ENCODE measurements at places on chromosomes 11 and 22. TPM values are rescaled to one million over a fixed set of nuclear protein-coding genes. Genes with fewer than 3 reads are reported as not detected.

TRIM49D2 gene
- not detected for polyA plus RNA-seq

MLC1 gene
- 1.4 TPM for polyA plus RNA-seq

CCDC87 gene
- polyA plus RNA-seq, result 0.33 TPM

MRGPRE gene
- polyA plus RNA-seq, result not detected

NELL1 gene
- polyA plus RNA-seq, result 2.7 TPM

ARHGAP1 gene
- 46.0 TPM for polyA plus RNA-seq

MS4A3 gene
- 0.65 TPM for polyA plus RNA-seq

DNA sequence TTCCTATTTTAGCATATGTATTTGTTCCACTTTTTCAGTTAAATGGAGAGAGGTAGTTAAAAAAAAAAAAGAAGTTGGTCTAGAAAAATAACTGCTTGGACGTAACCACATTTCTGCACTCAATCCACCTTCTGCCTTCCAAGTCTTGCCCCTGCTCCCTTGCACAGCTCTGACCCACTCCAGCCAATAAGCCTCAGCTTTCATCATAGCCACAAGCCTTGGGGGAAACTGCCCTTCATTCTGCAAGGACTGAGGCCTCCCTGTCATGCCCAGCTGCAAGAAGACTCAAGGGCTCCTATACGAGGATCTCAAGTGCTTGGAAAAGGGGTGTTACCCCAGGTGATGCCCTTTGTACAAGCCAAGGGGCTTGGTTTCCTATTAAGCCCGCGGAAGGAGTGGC lies 36.0 kb upstream of the OAF start:
- DNase-seq, result no peak

GRCh38 chr11:113270080-113270479 lies 44.3 kb upstream of the TTC12 start:
- no peak for DNase-seq

DNA sequence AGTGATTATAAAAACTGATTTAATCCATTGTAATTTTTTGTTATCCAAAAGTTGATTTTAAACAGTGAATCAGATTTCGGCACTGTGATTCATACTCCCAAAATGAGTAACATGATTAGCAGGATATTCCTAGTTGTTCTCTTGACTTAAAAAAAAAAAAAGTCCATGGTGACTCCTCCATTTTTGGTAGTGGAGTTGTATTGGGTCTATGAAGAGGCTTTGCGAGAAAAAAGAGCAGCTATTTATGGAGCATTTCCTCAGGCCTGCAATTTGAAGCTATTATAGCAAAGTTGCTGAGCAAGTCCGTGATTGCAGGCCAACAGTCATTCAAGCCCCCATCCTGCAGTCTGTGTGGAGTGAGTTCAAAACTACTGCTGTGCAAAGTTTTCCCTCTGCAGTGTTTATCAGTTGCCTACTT lies 28.8 kb downstream of the YAP1 start:
- no peak for DNase-seq

DNA sequence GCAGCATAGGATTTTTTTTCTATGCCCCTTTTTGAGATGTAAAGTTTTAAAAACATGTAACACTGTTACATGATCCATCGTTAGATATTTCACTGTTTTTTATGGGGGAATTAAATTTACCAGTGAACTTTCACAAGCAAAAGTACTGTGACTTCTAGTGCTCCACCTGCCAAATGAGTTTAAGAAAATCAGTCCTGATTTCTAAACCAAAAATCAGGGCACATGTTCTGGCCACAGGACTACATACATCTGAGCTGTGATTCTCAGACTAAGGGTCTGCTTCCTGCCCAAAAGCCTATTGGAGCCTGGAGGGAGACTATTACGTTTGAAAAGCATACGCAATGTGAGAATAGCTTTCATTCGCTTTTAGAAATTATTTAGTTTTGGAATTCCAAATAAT lies 22.5 kb downstream of the TMPRSS13 start:
- DNase-seq, result no peak

DNA sequence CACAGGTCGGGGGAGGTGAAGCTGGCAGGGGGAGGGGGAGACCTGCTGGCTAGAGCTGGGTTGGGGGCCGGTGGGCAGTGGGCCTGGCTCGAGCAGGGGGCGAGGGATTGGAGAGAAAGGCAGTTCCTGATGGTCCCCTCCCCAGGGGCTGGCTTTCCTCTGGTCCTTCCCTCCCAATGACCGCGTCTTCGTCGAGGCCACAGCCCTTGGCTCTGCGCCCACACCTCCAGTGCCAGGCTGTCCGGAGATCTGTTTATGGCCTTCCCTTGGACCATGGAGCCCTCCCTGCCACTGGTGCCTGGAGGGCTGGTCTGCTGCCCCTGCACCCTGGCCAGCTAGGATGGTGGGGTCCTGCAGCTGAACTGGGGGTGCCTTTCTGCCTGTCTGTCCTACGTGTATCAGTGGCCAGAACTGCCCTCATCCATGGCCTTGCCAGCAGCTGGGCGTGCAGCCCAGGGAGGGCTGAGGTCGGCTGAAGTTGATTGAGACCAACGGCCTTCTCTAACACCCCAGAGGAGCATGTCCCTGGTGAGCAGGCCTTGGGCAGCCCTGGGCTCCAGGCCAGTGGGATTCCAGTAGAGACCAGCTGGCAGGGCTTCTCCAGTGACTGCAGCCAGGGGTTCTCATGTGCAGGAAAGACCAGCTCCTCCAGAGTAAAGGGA lies 12.3 kb downstream of the TANGO2 start:
- DNase-seq, result no peak

GRCh38 chr11:86484795-86485166 lies 110.1 kb downstream of the CCDC81 start:
- no peak for DNase-seq

DNA sequence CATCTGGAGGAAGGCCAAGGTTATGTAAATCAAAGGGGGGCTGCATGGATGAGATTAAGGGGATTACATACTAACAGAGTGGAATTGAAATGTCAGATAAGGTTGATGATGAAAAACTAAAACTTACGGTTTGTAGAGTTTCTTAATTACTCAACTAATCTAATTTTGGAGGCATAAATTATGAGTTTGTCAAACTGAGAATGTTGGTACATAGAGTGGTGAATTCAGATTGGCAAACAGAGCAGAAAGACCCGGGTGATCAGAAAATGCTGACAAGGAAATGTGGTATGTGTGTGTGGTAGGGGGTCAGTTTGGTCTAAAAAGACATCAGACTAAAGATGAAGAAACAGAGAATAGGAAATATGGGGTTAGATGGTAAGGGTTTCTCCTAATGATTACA lies 11.0 kb downstream of the MS4A6E start:
- DNase-seq, result no peak

DNA sequence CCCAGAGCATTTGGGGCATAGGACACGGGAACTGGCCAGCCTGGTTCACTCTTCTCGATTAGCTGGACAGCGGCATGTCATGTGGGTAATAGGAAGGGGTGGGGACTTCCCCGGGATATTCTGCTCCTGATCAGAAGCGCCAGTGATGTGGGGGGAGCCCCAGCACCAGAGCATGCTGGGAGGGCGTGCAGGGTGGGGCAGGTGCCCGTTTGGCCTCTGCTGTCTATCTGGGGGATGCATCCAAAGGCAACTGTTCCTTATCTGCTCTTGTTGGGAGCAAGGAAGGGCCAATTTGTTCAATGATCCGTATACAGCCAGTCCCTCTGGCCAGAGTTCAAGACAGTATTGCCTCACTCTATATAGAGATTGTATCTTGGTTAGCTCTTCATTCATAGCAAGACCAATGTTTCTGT lies 43.6 kb downstream of the PPARA start:
- no peak for DNase-seq

GRCh38 chr11:120180551-120181232 lies 30.1 kb upstream of the OAF start:
- DNase-seq, result no peak

- DNase-seq, result no peak
Observed at GRCh38 chr11:72682858-72683243, 8.6 kb upstream of the PDE2A start.

- DNase-seq, result no peak
Observed at GRCh38 chr11:28697920-28698827, 590.0 kb downstream of the METTL15 start.

GRCh38 chr11:45812581-45813548 lies 7.9 kb downstream of the SLC35C1 start:
- DNase-seq, result no peak

DNA sequence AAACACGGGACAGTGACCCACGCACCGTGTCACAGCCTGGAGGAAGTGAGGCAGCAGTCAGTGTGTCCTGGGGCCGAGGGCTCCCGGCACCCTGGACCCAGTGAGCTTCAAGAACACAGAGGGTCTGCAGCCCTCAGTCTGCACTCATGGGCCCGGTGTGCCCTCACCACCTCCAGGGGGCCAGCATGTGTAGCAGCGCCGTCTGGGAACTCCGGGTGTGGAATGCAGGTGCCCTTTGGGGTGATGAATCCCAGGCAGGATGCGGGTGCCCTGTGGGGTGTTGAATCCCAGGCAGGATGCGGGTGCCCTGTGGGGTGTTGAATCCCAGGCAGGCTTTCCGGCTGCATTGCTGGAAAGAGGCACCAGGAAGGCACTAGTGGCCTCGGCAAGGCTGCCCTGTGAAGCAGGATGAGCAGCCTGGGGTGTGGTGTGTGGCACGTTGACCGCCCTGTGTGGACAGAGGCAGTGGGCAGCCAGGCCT lies 1399.9 kb downstream of the BRD1 start:
- DNase-seq, result no peak

- DNase-seq, result no peak
Observed at GRCh38 chr22:17575151-17575550, 11.9 kb downstream of the SLC25A18 start.

All from left renal cortex interstitium (tissue), 4 donors.